ENCODE measurements at places on chromosomes 4 and X.

DNA sequence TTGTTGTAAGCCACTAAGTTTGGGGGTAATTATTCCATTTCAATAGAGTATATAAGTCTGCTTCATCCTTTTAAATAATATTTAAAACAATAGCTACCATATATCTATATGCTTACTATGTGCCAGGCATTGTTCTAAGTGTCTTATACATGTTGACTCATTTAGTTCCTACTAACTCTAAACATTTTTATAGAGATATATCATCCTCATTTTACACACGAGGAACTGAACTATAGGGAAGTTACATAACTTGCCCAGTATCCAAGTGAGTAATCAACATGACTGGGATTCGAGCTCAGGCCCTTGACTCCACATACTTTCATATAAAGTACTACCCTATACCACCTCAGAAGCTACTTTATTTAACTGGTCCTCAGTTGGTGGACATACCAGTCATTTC lies 175.3 kb upstream of the RAI2 start:
- H3K4me1 ChIP-seq, result peaks cover 3% of the 10 kb centered on the region
- DNase-seq, result no peak
- no peaks in the 10 kb centered on the region for H3K36me3 ChIP-seq

DNA sequence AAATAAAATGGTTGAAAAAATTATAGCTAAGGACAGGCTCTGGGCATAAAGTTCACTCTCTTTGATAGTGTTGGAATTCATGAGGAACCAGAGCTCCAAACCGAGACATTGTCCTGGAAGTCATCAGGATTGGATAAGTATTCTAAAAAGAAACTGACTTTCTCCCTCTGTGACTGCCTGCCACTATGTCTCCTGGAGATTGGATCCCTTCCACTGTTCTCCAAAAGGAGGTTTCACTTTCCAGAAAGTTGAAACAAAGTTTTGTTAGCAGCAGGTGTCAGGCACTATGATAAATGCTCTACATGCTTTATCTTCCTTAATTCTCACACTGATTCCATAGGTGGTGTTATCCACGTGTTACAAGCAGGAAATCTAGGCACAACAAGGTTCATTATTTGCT lies 16.8 kb downstream of the BANK1 start:
- H3K36me3 ChIP-seq, result no peaks in the 10 kb centered on the region
- peaks cover 34% of the 10 kb centered on the region for H3K4me1 ChIP-seq
- H3K27me3 ChIP-seq, result peaks cover 6% of the 10 kb centered on the region
- no peak for DNase-seq
- no peak overlapping the region for H3K27ac ChIP-seq
- no peak overlapping the region for H3K4me3 ChIP-seq

DNA sequence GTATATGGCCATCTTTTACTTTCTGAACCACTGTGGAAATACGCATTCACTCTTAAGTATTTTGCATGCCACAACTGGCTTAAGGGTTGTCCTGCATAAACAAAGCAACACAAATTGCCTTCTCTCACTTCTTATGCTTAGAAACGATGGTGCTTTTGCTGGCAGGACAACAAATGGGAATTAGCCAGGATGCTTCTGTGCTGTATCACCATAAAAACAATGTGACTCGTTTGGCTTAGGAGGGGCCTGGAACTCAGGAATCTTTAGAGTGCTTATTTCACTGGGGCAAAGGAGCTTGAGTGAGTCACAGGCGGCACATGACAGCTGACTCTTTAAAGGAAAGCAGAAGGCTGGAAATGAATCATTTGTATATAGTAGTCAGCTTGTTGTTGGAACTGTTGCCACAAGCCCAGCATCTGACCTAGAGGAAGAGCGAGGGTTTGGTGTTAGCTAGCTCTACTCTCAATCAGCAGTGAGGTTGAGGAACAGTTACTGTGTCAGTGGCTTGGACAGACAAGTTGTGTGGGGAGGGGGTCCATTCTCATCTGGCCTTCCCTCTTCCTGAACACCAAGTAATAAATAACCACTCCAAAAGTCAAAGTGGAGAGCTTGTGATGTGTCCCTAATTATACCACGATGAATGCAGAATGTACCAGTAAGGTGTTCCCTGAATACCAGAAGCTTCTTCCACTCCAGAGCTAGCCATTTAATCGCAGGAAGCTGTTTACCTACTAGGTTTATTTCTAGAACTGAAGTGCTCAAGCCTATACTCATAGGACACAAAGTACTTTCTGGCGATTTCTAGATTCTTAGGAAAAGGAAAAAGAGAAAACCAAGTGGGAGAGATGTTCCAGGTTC lies 293.1 kb downstream of the CAMK2D start:
- no peak overlapping the region for H3K4me3 ChIP-seq
- H3K27ac ChIP-seq, result no peak overlapping the region
- H3K27me3 ChIP-seq, result no peaks in the 10 kb centered on the region
- H3K36me3 ChIP-seq, result peaks cover 14% of the 10 kb centered on the region
- no peaks in the 10 kb centered on the region for H3K4me1 ChIP-seq
- no peak for DNase-seq

DNA sequence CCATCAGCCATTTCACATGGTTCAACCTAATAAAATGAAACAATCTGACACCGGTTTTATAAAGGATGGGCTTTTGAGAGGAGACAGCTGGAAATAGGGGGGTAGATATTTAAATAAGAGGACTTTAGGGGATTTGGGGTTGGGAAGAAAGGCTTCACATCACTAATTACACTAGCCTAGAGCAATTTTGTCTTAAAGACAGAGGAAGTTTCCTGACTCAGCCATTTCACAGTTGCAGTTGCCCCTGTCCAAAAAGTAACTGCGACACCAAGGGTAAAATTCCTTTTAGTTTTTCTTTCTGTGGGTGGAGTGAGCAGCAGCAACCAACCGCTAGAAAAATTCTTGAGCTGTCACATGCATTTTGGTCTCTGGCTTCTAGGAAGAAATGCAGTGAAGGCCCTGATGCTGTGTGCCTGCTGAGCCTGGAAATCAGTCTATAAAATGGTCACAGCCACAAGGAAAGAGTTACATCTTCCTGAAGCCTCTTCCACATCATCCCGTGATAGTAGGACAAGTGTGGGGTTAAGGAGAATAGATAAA lies 233.6 kb downstream of the ZNF674 start:
- no peak overlapping the region for H3K27ac ChIP-seq
- H3K4me3 ChIP-seq, result no peak overlapping the region
- no peaks in the 10 kb centered on the region for H3K27me3 ChIP-seq
- DNase-seq, result no peak
- no peaks in the 10 kb centered on the region for H3K36me3 ChIP-seq

- DNase-seq, result no peak
- H3K4me3 ChIP-seq, result no peak overlapping the region
- H3K27me3 ChIP-seq, result no peaks in the 10 kb centered on the region
- H3K36me3 ChIP-seq, result no peaks in the 10 kb centered on the region
Observed at GRCh38 chrX:54641530-54641929, 111.5 kb downstream of the GNL3L start.

Measured in naive thymus-derived CD8-positive, alpha-beta T cell (primary cell).